Testis (tissue), 5 donors: ENCODE measurements at places on chromosomes 11 and 22. TPM values are rescaled to one million over a fixed set of nuclear protein-coding genes. Genes with fewer than 3 reads are reported as not detected.

- H3K4me1 ChIP-seq, result peaks cover 6% of the 10 kb centered on the region
- H3K27me3 ChIP-seq, result no peaks in the 10 kb centered on the region
Measured at GRCh38 chr11:106471276-106471675, 393.8 kb downstream of the AASDHPPT start.

NAV2 gene
- 3.4 TPM for total RNA-seq

GRCh38 chr11:33741806-33742205 is 5.6 kb upstream of the CD59 start:
- H3K36me3 ChIP-seq, result no peaks in the 10 kb centered on the region
- H3K27ac ChIP-seq, result no peak overlapping the region
- no peak overlapping the region for H3K4me3 ChIP-seq
- H3K4me1 ChIP-seq, result peaks cover 8% of the 10 kb centered on the region
- no peaks in the 10 kb centered on the region for H3K27me3 ChIP-seq

DNA sequence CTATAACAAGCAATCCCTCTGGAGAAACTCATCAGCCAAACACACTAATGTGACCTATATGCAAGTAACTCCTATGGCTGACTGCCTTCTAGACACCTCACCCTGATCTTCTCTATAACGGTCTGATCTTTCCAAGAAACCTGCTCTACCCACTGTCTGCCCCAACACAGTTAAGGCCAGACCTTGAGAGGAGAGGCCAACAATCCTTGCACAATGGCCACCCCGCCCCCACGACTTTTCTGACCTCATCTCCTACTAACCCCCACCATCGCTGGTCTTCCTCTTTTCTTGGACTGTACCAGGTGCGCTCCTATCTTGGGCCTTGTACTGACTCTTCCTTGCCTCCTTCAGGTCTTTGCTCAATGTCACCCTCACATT is 12.5 kb downstream of the HIRA start:
- H3K4me1 ChIP-seq, result no peaks in the 10 kb centered on the region
- no peak overlapping the region for H3K4me3 ChIP-seq
- H3K27ac ChIP-seq, result no peak overlapping the region
- DNase-seq, result no peak
- no peaks in the 10 kb centered on the region for H3K27me3 ChIP-seq

KBTBD3 gene
- total RNA-seq, result 8.5 TPM

SLC5A4 gene
- 0.93 TPM for total RNA-seq

GRCh38 chr22:45094825-45095224 is 68.9 kb upstream of the NUP50 start:
- no peaks in the 10 kb centered on the region for H3K4me1 ChIP-seq
- no peaks in the 10 kb centered on the region for H3K27me3 ChIP-seq
- no peak for DNase-seq
- no peak overlapping the region for H3K4me3 ChIP-seq
- no peak overlapping the region for H3K27ac ChIP-seq

CDC45 gene
- total RNA-seq, result 43.7 TPM

DNA sequence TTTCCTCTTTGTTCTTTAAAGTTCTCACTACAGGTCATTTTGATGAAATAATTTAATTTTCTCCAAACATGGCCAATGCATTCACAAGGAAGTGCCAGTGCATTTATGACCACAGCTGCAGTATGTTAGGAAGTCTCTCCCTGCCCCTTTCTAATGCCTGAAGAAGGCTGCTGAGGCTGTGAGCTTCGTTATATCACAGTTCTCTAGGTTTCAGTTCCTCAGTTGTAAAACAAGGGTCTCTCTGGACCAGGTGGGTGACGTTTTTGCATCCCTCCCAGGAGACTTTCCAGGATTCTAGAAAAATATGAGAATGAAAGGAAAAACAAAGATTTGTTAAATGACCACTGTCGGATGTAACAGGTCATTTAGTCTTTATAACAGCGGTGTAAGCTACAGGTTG is 171.6 kb downstream of the LARGE1 start:
- DNase-seq, result no peak
- no peaks in the 10 kb centered on the region for H3K4me1 ChIP-seq
- no peak overlapping the region for H3K27ac ChIP-seq
- no peak overlapping the region for H3K4me3 ChIP-seq
- H3K27me3 ChIP-seq, result no peaks in the 10 kb centered on the region

MMP1 gene
- total RNA-seq, result not detected

- no peak overlapping the region for H3K4me3 ChIP-seq
- no peaks in the 10 kb centered on the region for H3K36me3 ChIP-seq
- no peaks in the 10 kb centered on the region for H3K27me3 ChIP-seq
- DNase-seq, result peak; percentile 47
- peak overlapping the region; percentile 83 for H3K27ac ChIP-seq
- peaks cover 38% of the 10 kb centered on the region for H3K4me1 ChIP-seq
Measured at GRCh38 chr22:41526830-41527799, 17.2 kb downstream of the POLR3H start.

- no peak overlapping the region for H3K27ac ChIP-seq
- no peak overlapping the region for H3K4me3 ChIP-seq
- peaks cover 5% of the 10 kb centered on the region for H3K4me1 ChIP-seq
- no peaks in the 10 kb centered on the region for H3K27me3 ChIP-seq
- no peaks in the 10 kb centered on the region for H3K36me3 ChIP-seq
Measured at GRCh38 chr22:34972191-34972897, 93.6 kb upstream of the ISX start.

MUC6 gene
- 0.19 TPM for total RNA-seq

GRCh38 chr11:33933602-33934001 is 41.7 kb upstream of the LMO2 start:
- no peaks in the 10 kb centered on the region for H3K27me3 ChIP-seq
- no peaks in the 10 kb centered on the region for H3K36me3 ChIP-seq
- H3K4me1 ChIP-seq, result peaks cover 16% of the 10 kb centered on the region
- no peak for DNase-seq
- H3K27ac ChIP-seq, result no peak overlapping the region
- H3K4me3 ChIP-seq, result no peak overlapping the region

- no peak for DNase-seq
- H3K27ac ChIP-seq, result no peak overlapping the region
- no peaks in the 10 kb centered on the region for H3K36me3 ChIP-seq
- no peak overlapping the region for H3K4me3 ChIP-seq
- H3K4me1 ChIP-seq, result no peaks in the 10 kb centered on the region
- H3K27me3 ChIP-seq, result no peaks in the 10 kb centered on the region
Measured at GRCh38 chr22:41891407-41891806, 23.5 kb downstream of the SHISA8 start.

GLYAT gene
- not detected for total RNA-seq

GRCh38 chr11:126595560-126595959 is 240.1 kb downstream of the ST3GAL4 start:
- no peak overlapping the region for H3K4me3 ChIP-seq
- no peaks in the 10 kb centered on the region for H3K27me3 ChIP-seq
- H3K4me1 ChIP-seq, result no peaks in the 10 kb centered on the region

GRAP2 gene
- total RNA-seq, result 5.3 TPM
